Activated T-cell treated with anti-CD3 and anti-CD28 coated beads for 4 hours (primary cell): ENCODE measurements at places on chromosomes 2 and 18.

DNA sequence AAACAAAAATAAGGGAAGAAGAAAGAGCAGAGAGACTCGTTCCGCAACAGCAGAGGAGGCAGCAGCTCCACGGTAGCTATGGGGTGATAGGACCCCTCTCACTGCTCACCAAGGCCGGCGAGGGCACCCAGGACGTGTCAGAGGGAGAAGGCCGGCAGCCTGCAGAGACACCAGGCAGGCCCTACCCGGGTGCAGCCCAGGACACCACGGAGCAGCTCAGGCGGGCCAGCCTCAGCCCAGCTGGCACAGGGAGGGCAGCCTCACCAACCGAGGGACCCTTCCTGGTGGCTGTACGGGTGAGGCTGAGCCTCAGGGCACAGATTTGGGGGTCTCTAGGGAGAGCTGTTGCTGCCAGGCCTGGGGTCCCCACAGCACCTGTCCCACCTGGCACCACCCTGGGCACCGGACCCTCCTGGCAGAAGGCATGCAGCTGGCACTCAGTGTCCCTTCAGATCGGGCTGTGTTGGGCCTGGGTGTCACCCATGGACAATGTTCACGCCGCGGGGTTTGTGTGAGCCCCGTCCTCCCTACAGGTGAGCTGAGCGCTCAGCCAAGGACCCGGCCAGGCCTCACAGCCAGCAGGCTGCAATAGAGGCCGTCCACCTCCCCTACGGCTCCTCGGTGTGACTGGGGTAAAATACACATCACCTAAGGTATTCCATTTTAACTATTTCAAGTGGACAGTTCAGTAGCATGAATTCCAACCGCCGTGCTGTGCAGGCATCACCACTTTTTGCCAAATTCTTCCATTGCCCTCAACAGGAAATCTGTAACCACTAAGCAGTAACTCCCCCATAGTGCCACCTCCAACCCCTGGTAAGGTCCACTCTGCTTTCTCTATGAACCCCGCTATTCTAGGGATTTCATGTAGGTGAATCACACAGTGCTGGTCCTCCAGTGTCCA, 21.6 kb downstream of the KCNG2 start:
- no peak for DNase-seq

DNA sequence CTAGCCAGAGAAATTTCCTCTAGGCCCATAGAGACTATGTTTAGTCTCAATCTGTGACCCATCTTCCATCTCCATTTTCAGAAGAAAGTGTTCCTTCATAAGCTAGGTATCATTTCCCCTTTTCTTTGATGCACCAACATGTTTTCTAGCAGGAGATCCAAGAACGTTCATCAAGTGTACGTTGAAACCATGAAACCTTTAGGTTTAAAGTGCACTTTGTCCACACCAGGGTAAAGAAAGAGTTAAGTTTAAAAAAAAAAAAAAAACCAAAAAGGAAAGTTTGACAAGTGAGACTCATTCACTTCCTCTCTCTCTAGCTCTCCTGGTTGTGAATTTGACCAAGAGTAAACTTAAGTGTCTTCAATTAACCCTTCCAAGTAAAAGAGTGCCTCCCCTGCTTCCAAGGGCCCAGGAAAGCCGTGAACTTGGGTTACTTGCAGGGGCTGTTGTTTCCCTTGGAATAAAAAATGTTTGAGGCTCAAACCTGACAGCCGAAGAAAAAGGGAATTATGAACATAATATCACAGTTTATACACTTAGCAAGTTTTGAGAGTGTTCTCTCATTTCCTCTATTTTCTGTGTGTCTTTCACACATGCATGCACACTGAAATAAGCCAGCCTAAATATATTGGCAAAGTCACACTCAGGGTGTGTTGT, 56.7 kb downstream of the LBH start:
- DNase-seq = no peak

- no peak for DNase-seq
Measured at GRCh38 chr2:96739076-96739632, 710 bp downstream of the LMAN2L start.

DNA sequence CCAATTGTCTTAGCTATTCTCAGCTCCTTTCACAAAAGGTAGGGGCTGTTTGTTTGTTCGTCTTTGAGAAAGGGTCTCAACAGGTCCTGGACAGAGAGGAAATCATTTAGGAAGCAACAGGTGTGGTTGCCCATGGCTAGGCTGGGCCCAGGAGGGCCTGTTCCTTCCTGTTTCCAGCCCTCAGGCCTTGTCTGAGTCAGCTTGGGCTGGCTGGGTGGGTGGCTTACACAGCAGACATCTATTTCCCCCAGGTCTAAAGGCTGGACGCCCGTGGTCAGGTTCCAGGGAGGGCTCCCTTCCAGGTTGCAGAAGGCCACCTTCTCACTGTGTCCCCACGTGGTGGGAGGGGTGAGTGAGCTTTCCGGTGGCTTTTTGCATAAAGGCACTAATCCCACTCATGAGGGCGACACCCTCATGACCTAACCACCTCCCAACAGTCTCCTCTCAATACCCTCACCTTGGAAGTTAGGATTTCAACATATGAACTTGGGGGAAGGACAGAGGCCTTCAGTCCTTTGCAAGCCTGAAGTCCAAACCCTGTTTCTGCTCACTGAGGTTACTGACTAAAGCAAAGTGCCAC, 45.5 kb downstream of the ARHGEF4 start:
- no peak for DNase-seq

- no peak for DNase-seq
Measured at GRCh38 chr2:50724837-50725236, 307.1 kb downstream of the NRXN1 start.

DNA sequence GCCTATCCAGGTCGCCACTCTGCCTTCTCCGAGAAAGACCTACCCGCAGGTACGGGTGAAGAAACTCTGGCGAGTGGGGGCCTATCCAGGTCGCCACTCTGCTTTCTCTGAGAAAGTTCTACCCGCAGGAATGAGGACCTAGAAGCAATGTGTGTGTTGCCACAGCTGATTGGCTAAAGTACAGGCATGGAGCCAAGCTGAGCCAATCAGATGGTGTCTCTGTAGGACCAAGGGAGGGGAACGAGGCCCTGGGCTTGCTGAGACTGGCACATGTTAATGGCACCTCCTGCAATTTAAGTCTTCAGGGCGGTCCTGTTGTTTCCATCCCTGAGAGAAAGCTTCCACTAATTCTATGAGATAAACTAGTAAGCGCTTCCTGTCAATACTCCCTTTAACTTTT, 82.3 kb downstream of the KCTD1 start:
- DNase-seq = no peak

DNA sequence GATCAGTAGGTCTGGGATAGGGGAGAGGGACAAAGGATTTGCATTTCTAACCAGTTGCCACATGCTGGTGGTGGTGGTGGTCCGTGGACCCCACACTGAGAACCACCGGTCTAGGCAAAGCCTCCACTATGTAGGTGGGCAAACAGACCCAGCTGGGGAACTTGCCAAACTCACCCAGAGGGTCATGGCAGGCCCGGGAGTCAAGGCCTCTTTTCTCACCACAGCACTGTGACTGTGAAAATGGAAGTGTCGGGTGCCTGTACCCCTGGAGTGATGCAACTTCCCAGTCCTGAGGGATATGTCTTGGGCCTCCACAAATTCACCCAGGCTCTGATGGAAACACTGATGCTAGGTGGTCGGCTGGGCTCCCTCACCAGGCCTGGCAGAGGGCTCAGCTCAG, 101.2 kb upstream of the SMAD2 start:
- DNase-seq = no peak

GRCh38 chr2:22020091-22020742, 896.4 kb downstream of the TDRD15 start:
- DNase-seq = no peak

DNA sequence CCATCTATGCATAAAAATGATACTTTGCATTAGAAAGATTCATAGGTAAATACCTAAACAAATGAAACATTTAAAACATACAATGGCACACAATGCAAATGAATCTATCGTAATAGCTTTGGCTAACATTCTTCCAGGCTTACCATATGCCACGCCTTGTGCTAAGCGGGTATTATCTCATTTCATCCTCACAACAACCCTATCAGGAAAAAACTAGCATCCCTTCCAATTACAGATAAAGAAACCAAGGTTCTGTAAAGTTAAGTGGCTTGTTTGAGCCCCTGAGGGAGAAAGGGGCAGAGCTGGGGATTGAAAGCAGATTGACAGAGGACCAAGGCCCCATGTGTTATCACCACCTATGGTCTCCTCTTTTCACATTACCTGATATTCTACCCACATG, 145.4 kb upstream of the ETAA1 start:
- DNase-seq = no peak

DNA sequence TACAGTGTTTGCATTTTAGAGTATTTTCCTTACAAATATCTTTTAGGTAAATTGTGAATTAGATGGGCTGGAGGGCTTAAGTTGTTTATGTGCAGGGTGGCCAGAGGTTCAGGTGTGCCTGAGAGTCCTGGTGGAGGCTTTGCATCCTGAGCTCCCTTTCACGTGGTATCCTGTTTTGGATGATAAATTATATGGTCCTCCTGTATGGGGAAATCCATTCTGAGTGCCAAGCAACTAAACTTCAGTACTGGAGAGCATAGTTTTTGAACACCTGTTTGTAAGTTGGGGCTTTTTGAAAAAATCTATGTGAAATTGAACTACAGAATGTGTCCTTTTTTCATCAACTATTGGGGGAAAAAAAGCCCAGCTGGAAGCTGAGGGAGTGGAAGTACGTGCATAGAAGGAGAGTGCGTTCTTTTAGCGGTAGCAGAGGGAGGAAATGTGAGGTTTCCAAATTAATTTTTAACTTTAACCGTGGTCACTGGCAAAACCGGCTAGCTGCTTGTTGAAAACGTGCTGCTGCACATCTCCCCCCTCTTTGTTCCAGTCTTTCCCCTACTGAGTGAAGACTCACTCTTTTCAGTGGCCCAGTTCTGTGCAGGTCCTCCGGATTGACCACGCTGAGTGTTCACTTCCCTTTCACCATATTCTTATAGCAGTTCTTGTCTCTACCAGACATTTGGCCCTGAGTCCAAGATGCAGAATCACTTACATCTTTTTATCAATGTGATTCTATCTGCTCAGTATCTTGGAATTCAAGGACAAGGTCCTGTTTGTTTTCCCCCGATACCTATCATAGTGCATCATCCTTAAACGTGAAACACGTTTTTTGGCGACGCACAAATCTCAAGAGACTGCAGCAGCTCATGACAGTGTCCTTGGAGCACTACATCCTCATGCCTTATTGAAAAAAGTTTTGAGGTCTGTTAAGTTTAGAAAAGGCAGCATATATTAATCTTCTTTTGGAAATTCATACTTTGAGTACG, 15.3 kb downstream of the CNOT11 start:
- DNase-seq = no peak

GRCh38 chr2:43831543-43832294, 6.9 kb downstream of the ABCG5 start:
- DNase-seq = no peak

GRCh38 chr2:48855142-48855541, 99.6 kb upstream of the LHCGR start:
- DNase-seq = no peak

DNA sequence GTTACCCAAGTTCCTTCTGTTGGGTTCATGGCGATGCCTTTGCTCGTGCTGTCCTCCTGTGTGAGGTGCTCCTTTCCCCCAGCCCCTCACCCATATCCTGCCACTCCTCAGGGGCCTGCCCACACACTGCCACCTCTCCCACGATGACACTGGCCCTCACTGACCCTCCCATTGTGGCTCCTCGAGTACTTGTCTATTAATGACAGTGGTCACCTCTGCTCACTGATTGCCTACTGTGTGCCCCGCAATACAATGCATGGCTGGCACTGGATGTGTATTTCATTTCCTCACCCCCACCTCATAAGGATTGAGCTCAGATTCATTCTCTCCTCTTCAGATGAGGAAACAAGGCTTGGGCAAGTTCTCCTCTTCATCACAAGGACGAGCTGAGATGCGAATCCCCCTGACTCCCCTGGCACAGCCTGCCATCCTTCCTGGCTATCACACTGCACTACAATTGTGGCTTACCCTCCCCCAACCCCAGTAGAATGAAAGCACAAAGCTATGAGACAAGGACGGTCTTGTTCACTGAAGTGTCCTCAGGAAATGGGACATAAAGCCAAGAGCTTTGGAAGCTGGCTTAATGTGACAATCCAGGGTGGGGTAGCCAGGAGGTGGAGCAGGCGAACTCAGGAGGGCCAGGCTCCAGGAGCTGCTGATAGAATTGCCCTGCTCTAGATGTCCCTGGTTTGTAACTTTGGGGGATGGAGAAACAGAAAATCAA, 93.9 kb upstream of the RAB12 start:
- no peak for DNase-seq

DNA sequence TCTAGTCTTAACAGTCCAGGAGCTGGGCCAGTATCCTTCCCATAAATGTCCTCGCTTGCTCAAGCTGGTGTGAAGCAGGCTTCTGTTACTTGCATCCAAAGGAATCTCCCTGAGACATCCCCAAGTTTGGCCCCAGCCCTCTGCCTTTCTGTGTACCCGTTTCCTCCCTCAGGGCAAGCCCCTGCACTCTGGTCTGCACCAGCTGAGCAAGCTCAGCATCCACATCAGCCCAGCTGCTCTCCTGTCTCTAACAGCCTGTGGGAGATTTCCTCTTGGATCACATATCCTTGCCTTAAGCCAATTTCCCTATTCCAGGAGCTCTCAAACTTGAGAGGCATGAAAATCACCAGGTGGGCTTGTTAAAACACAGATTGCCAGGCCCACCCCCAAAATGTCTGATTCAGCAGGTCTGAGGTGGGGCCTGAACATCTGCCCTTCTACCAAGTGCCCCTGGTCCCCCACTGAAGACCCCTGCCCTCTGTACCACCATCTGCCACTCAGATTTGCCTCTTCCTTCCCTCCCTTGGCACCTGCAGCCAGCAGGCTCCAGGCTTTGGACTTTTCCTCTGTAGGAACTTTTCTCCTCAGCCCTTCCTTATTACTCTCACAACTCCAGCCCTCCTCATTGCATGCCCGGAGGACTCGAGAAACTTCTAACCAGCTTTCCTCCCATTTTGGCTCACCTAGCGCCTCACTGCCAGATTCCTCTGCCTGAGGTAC, 32.1 kb downstream of the REEP1 start:
- DNase-seq = no peak

DNA sequence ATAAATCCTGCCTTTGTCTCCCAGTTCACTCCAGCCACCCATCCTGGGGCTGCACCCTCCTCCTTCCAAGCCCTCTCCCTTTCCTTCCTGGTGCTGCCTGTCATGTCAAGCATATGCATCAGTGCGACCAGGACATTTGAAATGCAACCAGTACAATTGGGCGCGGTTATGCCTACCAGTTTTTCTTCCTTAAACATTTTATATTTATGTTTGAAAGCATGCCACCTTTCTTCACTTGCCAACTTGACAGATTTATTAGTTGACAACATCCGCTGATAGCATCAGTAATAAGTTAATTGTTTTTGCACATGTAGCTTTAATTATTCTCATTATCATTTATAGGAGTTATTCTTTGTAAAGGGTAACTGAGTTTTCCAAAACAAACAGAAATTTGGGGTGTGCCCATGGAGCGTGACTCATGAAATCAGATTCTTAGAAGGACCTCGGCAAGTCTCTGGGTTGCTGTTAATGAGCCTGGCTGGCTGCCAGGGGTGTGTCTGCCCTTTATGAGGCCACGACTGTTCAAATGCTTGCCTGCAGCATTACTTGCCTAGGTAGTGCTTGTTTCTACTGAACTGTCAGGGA, 32.8 kb upstream of the IL1B start:
- no peak for DNase-seq

- no peak for DNase-seq
Measured at GRCh38 chr2:147373800-147374422, 470.9 kb upstream of the ACVR2A start.

- no peak for DNase-seq
Measured at GRCh38 chr2:67516362-67516761, 119.2 kb downstream of the ETAA1 start.
